Muscle of leg (tissue), 16 donors: ENCODE measurements at places on chromosomes 5 and 9.

- DNase-seq: no peak
These were observed 88.1 kb downstream of the PAX5 start for GRCh38 chr9:36945999-36946398.

- no peak for DNase-seq
These were observed 140.1 kb downstream of the DOCK2 start for GRCh38 chr5:169777159-169777558.

DNA sequence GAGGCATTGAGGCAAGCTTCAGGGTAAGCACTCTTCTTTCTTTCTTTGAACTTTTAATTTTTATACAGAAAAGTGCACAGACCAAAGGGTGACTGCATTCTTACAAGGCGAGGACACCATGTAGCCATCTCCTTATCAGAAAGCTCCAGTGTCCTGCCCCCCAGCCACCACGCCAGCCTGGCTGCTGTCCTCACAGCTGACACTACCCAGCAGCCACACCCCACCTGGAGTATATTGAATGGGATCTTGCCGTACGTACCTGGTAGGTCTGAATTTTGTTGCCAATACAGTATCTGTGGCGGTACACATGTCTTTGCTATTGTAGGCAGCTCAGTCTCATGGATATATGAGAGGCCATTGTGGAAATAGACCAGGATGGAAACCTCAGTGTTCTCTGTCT lies 284.0 kb upstream of the IRX2 start:
- no peak for DNase-seq

GRCh38 chr5:96332535-96333366 lies 100.3 kb downstream of the PCSK1 start:
- no peak for DNase-seq

DNA sequence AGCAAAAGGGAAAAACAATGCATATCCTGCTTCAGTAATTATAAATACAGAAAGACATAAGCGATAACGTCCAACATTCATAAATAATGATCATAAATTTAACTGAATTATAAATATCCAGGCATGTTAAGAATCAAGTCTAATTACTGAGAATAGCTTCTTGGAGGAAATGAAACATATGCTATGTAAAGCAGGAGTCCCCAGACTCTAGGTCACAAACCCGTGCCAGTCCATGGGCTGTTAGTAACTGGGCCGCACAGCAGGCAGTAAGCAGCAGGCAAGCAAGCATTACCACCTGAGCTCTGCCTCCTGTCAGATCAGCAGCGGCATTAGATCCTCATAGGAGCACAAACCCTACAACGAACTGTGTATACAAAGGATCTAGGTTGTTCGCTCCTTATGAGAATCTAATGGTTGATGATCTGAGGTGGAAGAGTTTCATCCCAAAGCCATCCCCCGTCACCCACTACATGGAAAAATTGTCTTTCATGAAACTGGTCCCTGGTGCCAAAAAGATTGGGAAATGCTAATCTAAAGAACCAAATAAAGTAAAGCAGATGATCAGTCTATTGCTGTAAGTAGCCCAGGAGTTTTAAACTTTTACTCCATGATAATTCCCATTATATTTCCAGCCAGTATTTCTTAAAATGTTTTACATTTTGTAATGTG lies 50.4 kb downstream of the CERT1 start:
- no peak for DNase-seq

DNA sequence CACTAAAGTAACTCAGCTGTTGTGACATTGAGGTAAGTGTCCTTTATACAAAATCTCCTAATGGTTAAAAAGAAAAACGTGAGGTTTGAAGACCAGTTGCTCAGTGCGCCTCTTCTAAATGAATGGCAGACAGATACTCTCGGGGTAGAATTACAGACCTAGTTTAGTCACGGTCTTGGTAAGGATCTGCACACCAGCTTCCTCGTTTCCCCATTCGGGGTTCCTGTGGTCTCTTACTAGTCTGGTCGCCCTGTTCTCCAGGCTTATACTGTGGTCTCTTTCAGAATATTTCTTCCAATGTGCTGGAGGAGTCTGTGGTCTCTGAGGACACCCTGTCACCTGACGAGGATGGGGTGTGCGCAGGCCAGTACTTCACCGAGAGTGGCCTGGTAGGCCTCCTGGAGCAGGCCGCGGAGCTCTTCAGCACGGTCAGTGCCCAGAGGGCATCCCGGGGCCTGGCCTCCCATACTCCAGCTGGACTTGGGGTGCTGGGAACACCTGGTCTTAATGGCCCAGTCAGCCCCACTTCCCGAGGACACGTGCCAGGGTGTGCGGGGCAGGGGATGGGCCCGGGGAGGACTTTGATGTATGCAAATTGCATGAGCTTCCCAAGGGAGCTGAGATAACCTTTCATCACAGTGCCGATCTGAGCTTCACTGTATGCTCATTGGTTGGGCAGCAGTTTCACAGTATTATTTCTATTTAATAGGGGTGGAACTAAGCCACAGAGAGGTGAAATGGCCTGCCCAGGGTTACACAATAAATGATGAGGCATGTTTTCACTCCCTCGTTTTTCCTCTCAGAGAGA lies 224.5 kb downstream of the DOCK8 start:
- DNase-seq: peak; percentile 23

- no peak for DNase-seq
These were observed 35.7 kb upstream of the LMX1B start for GRCh38 chr9:126578029-126578428.

DNA sequence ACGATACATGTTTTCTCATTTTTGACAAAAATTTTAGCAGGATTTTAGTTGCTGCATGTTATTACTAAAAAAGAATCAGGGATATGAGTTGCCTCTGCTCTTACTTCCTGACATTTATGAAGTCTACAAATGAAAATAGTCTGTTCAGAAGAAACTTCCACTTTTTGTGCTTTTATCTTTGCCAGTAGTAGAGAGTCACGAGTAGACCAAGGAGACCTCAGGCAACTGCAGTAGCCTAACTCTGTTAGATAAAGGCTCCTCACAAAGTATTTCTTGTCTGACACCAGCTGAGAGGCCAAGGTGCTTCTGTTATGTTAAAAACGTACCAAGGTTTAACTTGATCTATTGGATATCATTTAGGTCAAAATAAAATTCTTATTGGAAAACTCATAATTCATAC lies 333.9 kb downstream of the NR2F1-AS1 start:
- no peak for DNase-seq

DNA sequence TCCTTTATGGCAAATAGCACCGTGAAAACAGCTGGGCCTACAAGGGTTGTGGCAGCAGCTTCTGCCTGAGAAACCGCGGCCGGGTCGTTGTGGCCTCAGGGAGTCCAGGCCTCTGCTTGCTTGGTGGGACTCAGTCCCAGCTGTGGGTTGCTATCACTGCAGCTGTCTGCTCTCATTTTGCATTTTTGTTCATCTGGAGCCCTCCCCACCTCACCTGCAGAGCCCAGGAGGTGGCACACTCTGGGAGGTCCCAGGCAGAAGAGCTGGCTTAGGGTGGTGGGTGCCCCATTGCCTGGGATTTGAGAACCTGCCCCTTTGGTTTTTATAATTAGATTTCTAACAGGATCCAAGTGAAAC lies 138.4 kb downstream of the GADD45G start:
- no peak for DNase-seq

DNA sequence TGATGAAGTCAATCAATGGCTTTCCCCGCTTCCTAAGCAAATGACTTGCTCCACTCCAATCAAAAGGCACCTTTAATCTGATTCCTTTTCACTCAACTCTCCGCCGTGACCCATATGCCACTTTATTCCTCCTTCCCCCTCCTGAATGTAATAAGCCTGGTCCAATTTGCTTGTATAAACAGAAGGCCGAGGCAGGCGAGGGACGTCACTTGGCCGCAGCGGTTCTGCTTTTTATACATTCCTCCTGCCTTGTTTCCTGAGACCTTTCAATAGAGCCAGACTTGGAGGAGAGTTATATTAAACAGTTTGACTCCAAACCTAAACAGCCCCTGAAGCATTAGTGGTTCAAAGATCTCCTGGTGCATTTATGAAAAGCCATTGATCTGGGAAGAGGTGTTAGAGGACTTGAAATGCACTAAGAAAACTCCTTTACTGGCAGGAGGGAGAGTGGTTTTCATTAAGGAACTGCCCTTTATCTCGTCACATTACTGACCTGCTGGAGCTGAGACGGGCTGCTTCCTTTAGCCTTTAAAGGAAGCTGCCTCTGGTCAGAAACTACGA lies 273.4 kb downstream of the SLIT3 start:
- DNase-seq: peak; percentile 19

DNA sequence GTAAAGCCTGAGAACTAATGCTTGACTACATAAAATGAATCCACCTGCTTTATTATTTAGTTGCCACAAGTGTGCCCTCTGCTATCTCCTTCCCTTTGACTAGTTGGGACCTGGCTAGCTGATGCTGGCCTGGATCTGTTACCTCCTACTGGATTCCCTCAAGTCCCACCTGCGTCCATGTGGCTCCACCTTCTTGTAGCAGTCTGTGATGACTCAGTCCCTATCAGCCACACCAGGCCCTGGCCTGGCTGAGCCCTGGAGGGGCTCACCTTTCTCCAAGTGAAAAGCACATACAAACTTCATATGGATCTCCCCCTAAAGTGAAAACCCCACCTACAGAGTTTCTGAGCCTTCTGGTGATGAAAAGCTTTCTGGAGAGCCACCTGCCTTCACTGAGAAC lies 611.4 kb downstream of the SEMA5A start:
- no peak for DNase-seq

DNA sequence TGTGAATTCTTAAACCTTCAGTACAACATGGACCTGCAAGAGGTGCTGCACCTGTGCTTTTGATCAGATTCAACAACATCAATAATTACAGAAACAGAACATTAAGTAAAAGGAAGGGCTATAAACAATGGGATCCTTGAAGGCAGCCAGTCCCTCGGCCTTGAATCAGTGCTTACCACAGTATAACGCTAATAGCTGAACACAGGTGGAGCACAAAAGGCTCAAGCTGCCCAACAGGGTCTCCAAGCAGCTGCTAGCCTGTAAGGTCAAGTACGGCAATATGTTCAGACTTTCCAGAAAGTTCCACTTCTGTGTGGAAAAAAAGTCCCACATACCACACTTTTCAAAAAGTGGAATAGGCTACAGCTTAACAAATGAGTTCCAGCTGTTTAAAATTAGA lies 61.9 kb upstream of the ITGA1 start:
- peak; percentile 65 for DNase-seq

DNA sequence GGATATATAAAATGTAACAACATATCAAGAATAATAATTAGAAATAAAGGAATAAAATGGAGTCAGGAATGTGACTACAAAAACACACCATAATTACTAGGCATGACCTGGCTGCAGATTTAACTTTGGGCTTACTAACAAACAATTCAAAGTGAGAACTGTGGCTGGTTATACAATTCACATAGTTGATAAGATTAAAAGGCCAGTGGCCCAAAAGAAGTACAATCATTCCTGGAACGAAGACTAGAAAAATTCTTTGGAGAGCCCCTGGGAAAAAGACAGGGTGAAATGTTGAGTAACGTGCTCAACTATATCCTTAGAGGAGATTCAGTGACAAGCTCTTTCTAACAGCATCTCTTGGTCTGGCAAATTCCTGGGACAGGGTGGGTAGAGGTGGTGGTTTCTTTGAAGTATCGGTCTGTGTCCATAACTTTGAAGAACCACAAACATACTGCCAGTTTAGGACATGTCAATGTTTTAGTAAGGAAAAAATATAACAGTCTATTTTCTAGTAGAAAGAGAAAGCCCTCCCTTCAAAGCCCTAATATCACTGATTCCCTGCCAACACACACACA lies 75.0 kb upstream of the IL6ST start:
- DNase-seq: peak; percentile 32

DNA sequence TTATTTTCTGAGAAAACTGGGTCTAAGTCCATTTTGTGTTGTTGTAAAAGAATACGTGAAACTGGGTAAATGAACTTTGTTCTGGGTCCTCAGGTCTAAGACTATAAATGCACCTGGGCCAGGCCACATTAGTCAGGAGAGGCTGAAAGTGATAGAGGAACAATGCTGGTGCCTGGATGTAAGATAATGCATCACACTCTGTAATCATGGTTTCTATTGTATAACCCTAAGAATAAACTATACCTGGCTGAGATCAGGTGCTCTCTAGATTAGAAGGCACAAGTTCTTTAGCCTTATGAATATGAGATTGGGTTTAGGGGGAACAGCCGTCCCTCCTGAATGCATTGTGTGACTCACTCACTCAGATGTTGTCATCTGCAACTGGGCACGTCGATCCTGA lies 675.5 kb downstream of the HTR1A start:
- DNase-seq: no peak

- DNase-seq: no peak
These were observed 18.3 kb upstream of the SPATA9 start for GRCh38 chr5:95701074-95701473.

DNA sequence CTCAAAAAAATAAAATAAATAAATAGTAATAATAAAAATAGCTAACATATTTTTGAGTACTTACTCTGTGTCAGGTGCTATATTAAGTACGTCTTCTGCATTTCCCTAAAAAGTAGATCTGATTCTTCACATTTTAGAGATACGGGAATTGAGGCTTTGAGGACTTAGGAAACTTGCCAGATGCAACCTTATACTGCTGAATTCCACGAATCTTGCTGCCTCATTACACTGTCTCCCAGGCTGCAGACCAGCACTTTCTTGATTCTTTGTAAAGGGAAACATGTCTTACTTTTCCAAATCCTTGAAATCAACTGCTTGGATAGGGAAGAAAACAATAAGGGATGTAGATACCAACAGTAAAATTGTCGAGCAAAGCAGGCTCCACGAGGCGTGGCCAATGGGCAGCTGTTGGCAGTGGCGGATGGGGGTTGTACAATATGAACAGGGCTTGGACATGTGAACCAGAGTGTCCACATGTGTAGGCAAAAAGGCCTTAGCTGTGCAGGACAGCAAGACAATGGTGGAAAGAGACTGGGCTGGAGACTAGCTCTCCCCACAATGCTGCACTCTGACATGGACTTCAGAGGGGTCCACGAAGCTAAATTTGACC lies 124.3 kb upstream of the RAI14 start:
- DNase-seq: no peak

DNA sequence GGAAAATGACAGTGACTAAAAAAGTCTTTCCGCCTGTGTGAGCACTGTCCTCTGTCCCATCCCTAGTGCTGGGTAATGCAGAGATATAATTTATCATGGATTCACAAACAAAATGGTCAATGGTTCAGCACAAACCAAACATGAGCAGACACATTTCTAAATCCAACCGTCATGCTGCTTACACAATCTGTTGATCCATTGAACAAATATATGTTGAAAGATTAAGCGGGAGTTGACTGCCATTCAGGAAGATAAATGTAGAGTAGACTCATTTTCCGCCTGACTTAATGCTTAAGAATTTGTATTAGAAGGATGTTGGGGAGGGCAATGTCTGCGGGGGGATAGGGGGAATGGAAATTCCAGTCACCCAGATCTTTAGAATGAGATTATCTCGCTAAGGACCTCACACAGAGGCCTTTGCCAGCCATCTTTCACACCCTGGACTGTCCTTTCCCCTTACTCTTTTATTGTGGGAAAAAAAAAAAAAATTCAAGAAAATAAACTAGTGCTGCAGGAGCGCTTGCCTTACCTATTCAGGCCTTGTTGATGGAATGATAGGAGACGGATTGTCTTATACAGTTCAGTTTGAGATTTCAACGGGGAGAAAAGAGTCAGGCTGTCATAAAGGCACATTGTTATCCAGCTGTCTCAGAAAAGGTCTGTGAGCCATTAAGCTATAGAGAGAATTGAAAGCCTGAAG lies 153.7 kb downstream of the TLE1 start:
- no peak for DNase-seq

- DNase-seq: peak; percentile 89
These were observed 765 bp downstream of the MARCHF6 start for GRCh38 chr5:10354048-10354872.
